Mesothelial cell of epicardium (in vitro differentiated cells): ENCODE measurements at places on chromosomes 6 and 20.

GRCh38 chr20:39785252-39785917 lies 823.2 kb downstream of the DHX35 start:
- H3K4me1 ChIP-seq = no peaks in the 10 kb centered on the region
- no peak overlapping the region for H3K4me3 ChIP-seq
- no peak overlapping the region for H3K27ac ChIP-seq

DNA sequence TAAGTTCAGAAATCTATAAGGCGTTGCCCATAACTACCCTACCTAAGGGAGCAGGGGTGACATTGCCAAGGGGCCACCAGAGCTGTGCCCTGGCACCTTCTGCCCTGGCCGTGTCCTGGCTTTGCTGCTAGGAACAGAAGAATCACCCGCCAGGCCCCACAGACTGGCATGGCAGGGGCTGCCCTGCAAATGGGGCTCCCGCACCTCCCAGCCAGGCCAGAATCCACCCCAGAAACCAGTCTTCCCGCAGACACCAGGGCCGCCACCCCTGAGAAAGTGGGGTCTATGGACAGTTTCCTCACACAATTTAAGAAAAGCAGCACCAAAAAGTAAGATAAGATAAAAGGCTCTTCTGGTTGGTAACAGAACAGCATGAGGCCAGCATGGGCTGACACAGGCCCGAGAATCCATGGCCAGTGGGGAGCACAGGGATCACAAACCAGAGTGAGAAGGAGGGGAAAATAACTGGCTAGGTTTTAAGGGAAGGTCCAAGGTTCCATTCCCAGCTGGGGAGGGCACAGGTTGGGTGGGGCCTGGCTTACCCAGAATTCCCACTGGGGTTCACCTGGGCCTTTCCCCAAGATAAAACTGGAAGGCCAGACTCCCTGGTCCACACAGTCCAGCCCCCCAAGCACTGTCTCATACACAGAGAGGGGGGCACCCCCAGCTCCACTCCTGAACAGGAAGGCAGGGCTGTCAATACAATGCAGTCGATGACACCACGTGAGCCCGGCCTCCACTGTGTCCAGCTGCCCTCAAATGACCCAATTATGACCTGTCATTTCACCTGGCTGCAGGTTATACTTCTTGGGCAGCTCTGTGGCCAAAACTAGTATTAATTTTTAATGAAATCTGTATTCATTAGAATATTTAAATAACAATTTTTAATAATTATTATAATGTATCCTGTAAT lies 59.4 kb downstream of the PYGB start:
- peaks cover 13% of the 10 kb centered on the region for H3K4me1 ChIP-seq
- H3K36me3 ChIP-seq = peaks cover 3% of the 10 kb centered on the region
- no peaks in the 10 kb centered on the region for H3K27me3 ChIP-seq
- no peak overlapping the region for H3K27ac ChIP-seq

- no peak overlapping the region for H3K27ac ChIP-seq
- DNase-seq = no peak
- H3K4me1 ChIP-seq = peaks cover 9% of the 10 kb centered on the region
- peaks cover 17% of the 10 kb centered on the region for H3K36me3 ChIP-seq
Observed at GRCh38 chr6:37840940-37841300, 21.4 kb downstream of the ZFAND3 start.

GRCh38 chr20:14582855-14583254 lies 245.4 kb upstream of the FLRT3 start:
- H3K27ac ChIP-seq = no peak overlapping the region
- H3K4me3 ChIP-seq = no peak overlapping the region
- H3K27me3 ChIP-seq = no peaks in the 10 kb centered on the region
- peaks cover 28% of the 10 kb centered on the region for H3K4me1 ChIP-seq
- DNase-seq = no peak

- H3K27me3 ChIP-seq = peaks cover 68% of the 10 kb centered on the region
- H3K36me3 ChIP-seq = no peaks in the 10 kb centered on the region
- DNase-seq = no peak
- H3K4me1 ChIP-seq = no peaks in the 10 kb centered on the region
Observed at GRCh38 chr20:21569586-21569985, 55.7 kb upstream of the NKX2-2 start.

- no peak overlapping the region for H3K4me3 ChIP-seq
- no peaks in the 10 kb centered on the region for H3K36me3 ChIP-seq
- H3K27me3 ChIP-seq = no peaks in the 10 kb centered on the region
- no peak overlapping the region for H3K27ac ChIP-seq
- DNase-seq = no peak
Observed at GRCh38 chr6:112266331-112266730, 12.0 kb upstream of the LAMA4 start.
